ENCODE measurements at places on chromosomes 7 and 10.

DNA sequence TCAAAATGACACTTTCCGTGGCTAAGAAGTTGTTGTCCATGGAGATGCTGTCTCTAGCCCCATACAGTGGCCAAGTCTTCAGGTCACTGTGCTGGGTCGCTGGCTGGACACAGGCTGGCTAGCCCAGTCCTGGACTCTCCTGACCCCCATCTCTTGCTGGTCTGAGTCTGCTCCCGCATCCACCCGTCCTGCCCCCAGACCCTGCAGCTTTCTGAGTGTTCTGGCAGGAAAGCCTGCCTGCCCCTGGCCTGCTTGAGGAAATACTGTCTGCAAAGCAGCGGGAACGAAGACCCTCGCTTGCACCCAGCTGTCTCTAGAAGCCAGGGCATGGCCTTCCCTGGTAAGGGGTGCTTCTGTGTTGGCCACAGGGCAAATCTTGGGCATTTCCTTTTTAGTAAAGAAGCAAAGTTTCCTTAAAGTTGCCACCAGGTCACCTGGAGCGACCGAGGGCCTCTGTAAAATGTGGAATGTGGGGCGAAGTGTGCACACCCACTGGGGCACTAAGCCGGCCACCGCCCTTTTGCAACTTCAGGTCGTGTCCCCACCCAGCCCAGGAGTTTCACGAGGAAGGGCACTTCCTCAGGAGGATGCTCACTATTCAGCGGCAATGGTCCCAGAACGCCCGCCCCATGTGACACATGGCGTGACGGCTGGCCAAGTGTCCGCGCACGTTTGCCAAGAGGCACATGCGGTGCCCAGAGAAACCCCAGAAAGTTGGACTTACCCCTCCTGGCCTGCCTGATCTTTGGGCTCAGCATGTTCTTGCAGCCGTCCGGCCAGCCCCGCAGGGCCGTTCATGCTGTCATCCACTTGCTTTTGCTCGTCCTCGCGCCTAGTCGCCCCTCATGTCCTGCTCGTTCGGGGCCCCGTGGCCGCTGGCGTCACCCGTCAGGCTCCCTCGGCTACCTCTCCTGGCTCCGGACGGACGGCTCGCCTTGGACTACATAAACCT is 558 bp downstream of the ARHGAP22 start:
- DNase-seq = no peak

- no peak for DNase-seq
These were observed 145.6 kb upstream of the ZNF32 start for GRCh38 chr10:43794181-43794815.

GRCh38 chr10:87559392-87559791 is 54.7 kb downstream of the MINPP1 start:
- no peak for DNase-seq

DNA sequence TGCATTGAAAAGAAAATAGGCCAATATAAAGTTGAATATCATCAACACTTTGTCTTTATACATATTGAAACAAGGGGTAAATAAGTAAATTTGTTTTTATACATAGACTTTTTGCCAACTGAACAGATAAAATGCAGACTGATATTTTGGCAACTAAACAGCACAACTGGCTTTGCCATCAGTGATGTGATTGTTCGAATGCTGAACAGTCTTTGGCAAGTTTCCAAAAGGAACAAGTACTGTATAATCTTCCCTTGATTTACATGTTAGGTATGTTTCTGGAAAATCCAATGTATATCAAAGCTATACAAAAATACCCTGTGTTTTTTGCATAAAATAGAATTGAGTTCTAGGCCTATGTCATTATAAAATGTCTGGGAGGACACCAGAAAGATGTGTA is 18.2 kb upstream of the ANKRD1 start:
- DNase-seq = no peak

GRCh38 chr7:159062569-159062968 is 82.1 kb downstream of the VIPR2 start:
- DNase-seq = no peak

GRCh38 chr10:103554488-103555324 is 61.2 kb downstream of the NEURL1 start:
- DNase-seq = peak; percentile 39

- DNase-seq = no peak
These were observed 51.3 kb upstream of the PRKAR1B start for GRCh38 chr7:778271-778967.

DNA sequence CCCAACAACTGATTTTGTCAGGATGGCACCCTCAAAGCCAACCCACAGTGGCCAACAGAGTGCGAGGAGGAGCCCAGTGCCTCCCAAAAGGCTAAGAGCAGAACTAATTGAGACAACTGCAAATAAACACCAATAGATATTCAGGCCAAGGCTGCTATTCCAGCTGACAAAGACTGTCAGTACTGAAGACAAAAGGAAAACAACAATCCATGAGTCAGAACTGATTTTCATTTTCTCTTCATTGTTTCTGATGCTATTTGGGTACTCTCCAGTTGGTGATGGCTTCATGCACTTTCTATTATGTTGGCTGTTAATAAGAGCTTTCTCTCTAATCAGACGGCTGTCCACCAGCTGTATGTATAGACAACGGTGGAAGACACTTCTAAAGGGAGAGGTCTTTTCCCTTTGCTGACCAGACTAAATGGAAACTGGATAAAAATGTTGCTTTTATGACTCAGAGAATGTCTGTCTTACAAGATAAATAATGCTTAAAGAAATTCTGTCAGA is 515.9 kb downstream of the PARD3 start:
- no peak for DNase-seq

GRCh38 chr10:3530783-3531645 is 254.0 kb downstream of the KLF6 start:
- no peak for DNase-seq

DNA sequence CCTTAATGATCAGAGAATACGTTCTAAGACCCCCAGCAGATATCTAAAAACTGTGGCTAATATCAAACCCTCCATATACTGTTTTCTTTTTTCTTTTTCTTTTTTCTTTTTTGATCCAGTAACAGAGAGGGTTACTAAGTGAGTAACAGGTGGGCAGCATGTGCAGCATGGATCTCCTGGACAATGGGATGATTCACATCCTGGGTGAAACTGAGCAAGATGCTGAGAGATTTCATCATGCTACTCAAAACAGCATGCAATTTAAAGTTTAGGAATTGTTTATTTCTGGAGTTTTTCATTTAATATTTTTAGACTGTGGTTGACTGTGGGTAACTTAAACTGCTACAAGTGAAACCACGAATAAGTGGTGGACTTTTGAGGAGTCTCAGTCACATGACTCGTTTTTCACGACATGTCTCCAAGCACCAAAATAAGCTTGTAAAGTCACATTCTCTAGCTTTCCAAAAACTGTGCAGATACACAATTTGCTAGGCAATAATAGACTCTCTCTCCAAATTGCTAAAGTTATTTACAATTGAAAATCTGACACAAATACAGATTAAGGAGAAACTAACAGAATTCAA is 716.2 kb downstream of the NXPH1 start:
- no peak for DNase-seq
